Aorta (tissue), 5 donors: ENCODE measurements at places on chromosomes 7 and 10. TPM values are rescaled to one million over a fixed set of nuclear protein-coding genes. Genes with fewer than 3 reads are reported as not detected.

C10orf53 gene
- not detected for total RNA-seq

GRCh38 chr10:122207163-122207562 lies 63.9 kb upstream of the BTBD16 start:
- no peaks in the 10 kb centered on the region for H3K27me3 ChIP-seq
- no peak overlapping the region for H3K4me3 ChIP-seq
- H3K4me1 ChIP-seq = no peaks in the 10 kb centered on the region
- H3K36me3 ChIP-seq = no peaks in the 10 kb centered on the region
- no peak overlapping the region for H3K27ac ChIP-seq

VIPR2 gene
- total RNA-seq = 10.4 TPM

PODXL gene
- total RNA-seq = 55.5 TPM

GRCh38 chr7:93890464-93891068 lies at the start of gene TFPI2:
Gene TFPI2 (minus strand): TSS chr7:93890753. CDS start chr7:93890678, 75 bp downstream.
- peak within 1 kb of the TSS; percentile 59 for H3K4me3 ChIP-seq
- no peak within 1 kb of the TSS for H3K27ac ChIP-seq
- H3K27me3 ChIP-seq = no peaks in the 10 kb centered on the region
- peak; percentile 56 for DNase-seq
- no peaks in the 10 kb centered on the region for H3K4me1 ChIP-seq
- H3K36me3 ChIP-seq = no peaks in the 10 kb centered on the region

NKX2-3 gene
- 0.60 TPM for total RNA-seq

DNA sequence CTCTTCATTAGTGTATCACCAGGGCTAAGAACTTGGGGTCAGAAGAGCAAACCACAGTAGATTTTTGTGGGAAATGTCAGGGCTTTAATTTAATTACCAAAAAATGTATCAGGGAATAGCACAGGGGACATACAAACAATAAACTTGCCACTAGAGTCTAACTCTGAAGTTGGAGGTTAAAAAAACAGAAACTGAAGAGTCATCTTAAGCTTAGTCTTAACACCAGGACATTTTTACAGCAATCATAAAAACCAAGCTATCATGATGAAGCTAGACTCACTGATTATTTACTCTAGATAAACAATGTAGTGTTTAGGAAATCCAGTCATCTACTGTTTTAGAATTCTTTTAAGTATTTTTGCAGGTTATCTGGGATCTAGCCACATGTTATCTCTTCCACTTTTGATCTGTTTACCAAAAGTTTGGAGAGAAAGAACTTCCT lies 48.4 kb upstream of the GLI3 start:
- H3K27ac ChIP-seq = no peak overlapping the region
- H3K4me3 ChIP-seq = no peak overlapping the region
- no peaks in the 10 kb centered on the region for H3K36me3 ChIP-seq
- DNase-seq = no peak

GRCh38 chr10:94524146-94524545 lies 21.4 kb upstream of the HELLS start:
- no peak overlapping the region for H3K27ac ChIP-seq
- no peak overlapping the region for H3K4me3 ChIP-seq
- no peak for DNase-seq
- H3K27me3 ChIP-seq = no peaks in the 10 kb centered on the region
- H3K4me1 ChIP-seq = no peaks in the 10 kb centered on the region

DNA sequence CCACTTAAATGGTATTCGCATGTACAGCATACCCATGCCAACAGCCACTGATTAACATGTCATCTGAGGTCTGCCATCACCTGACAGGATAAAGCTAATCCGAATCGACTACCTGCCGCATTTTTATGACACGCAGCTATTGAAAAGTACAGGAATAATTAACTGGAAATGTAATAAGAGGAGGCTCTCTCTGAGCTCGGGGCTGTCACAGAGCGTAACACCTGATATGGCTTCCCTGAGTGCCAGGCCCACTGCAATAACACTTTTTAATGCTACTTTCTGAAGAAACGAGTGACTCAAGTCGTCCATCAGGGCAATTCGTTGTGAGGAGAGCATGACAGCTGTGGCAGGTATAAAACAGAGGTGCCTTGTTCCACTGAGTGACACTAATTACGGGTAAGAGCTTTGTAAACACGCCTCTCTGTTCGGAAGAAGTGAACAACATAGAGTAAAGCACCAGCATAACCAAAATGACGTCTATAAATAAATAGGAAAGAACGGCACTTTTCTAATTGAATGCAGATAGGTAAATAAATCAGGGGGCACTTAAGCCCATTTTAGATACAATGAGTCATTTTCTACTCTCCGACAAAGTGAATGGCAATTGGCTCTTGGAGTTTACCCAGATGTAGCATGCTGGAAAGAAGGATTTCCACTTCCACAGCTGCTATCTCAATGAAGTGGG lies 56.5 kb upstream of the CREB5 start:
- DNase-seq = no peak
- H3K36me3 ChIP-seq = no peaks in the 10 kb centered on the region
- no peaks in the 10 kb centered on the region for H3K27me3 ChIP-seq
- H3K27ac ChIP-seq = no peak overlapping the region
- H3K4me3 ChIP-seq = no peak overlapping the region

- H3K4me3 ChIP-seq = no peak overlapping the region
- peaks cover 7% of the 10 kb centered on the region for H3K36me3 ChIP-seq
- H3K27me3 ChIP-seq = no peaks in the 10 kb centered on the region
Observed at GRCh38 chr7:96026611-96027010, 254.3 kb downstream of the DYNC1I1 start.

TAF3 gene
- total RNA-seq = 11.4 TPM

PI4K2A gene
- total RNA-seq = 14.2 TPM

CPA5 gene
- total RNA-seq = not detected

DNA sequence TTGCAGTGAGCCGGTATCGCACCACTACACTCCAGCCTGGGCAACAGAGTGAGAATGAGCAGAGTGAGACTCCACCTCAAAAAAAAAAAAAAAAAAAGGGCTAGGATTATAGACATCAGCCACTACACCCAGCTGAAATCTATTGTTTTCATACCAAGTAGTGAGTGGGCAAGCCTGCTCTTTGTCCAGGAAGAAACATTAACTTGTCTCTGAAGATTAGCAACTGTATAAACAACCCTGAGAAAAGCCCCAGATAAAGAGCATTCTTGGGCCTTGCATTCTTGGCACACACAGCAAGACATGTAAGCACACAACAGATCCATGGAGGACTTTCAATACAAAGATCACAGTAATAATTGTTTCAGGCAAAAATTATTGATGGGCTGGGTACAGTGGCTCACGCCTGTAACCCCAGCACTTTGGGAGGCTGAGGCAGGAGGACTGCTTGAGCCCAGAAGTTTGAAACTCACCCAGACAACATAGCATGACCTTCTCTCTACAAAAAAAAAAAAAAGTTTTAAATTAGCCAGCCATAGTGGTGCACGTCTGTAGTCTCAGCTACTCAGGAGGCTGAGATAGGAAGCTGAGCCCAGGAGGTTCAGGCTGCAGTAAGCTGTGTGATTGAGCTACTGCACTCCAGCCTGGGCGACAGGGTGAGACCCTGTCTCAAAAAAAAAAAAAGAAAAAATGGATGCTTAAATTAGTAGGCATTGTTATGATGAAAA lies 4.4 kb downstream of the PSPH start:
- H3K36me3 ChIP-seq = no peaks in the 10 kb centered on the region
- H3K4me1 ChIP-seq = no peaks in the 10 kb centered on the region
- H3K27me3 ChIP-seq = no peaks in the 10 kb centered on the region
- peak overlapping the region; percentile 26 for H3K27ac ChIP-seq

UPK3B gene
- 1.7 TPM for total RNA-seq

- H3K27ac ChIP-seq = no peak overlapping the region
- no peak overlapping the region for H3K4me3 ChIP-seq
- DNase-seq = no peak
- H3K27me3 ChIP-seq = no peaks in the 10 kb centered on the region
- H3K36me3 ChIP-seq = no peaks in the 10 kb centered on the region
Observed at GRCh38 chr10:123870260-123870659, 21.3 kb downstream of the CPXM2 start.

TDRD1 gene
- 0.78 TPM for total RNA-seq

GRCh38 chr7:20064974-20065862 lies 152.0 kb downstream of the MACC1 start:
- no peaks in the 10 kb centered on the region for H3K4me1 ChIP-seq
- H3K4me3 ChIP-seq = no peak overlapping the region
- DNase-seq = no peak

DNA sequence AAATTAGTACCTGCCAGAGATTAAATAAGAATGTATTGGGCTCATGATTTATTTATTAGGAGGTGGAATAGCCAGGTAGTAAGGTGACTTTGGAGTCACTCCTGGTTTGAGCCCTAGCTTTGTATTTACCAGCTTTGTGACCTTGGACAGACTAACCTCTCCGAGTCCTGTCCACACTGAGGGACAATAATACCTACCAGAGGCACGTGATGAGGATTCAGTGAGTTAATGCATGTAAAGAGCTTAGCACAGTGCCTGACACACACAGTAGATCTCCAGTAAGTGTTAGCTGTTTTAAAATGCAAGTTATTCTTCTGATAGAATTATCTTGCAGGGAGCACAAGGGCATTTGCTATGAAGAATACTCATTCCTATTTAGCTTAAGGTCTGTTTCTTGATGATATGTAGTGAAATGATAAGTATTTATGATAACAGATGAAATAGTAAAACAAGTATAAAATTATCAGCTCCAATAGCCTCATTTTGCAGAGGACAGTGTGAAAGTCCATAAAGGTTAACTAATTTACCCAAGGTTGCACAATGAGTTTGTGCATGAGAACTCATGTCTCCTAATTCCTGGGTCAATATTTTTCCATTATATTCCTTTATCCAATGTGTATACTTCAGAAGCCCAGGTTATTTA lies 36.4 kb downstream of the RABGEF1 start:
- H3K27me3 ChIP-seq = no peaks in the 10 kb centered on the region
- H3K36me3 ChIP-seq = peaks cover 4% of the 10 kb centered on the region
- H3K27ac ChIP-seq = no peak overlapping the region
- H3K4me1 ChIP-seq = no peaks in the 10 kb centered on the region
- no peak for DNase-seq

GRCh38 chr7:134461916-134462315 lies 3.0 kb upstream of the AKR1B1 start:
- no peak overlapping the region for H3K4me3 ChIP-seq
- no peak for DNase-seq
- H3K27ac ChIP-seq = no peak overlapping the region
- no peaks in the 10 kb centered on the region for H3K27me3 ChIP-seq

DNA sequence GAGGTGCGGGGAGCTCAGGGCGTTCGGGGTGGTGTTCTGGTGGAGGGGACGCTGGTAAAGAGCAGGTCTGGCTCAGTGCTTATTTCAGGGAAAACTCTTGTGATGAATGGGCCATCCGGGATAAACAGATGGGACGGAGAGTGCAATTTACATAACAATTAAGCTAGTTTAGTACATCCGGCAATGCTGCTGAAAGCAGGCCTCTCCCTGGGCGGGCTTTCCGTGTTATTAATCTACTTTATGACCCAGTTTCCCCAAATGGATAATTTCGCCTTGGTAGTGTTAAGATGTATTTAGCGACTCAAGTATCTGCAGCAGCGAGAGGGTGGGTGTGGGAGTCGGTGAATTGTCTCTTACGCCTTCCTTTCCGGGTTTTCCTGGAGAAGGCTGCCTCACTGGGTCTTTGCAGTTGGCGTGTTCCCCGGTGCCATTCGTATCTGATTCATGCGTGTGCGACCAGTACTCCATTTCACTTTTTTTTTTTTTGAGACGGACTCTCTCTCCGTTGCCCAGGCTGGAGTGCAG lies 25.2 kb downstream of the FOXK1 start:
- H3K4me1 ChIP-seq = no peaks in the 10 kb centered on the region
- no peaks in the 10 kb centered on the region for H3K27me3 ChIP-seq
- no peak overlapping the region for H3K27ac ChIP-seq
- H3K36me3 ChIP-seq = no peaks in the 10 kb centered on the region
